Smooth muscle cell of bladder (primary cell): ENCODE measurements at places on chromosomes 6 and 20. TPM values are rescaled to one million over a fixed set of nuclear protein-coding genes. Genes with fewer than 3 reads are reported as not detected.

Gene WFDC10B
- total RNA-seq: 0.14 TPM in 1 of 2 replicates, not detected in the other

Gene HLA-DMA
- total RNA-seq: 1.8 and 2.1 TPM in 2 replicates

Gene FAM217A
- not detected in 2 replicates for total RNA-seq

Gene PRRT1
- total RNA-seq: 0.14 and 0.18 TPM in 2 replicates

Gene FAM209B
- total RNA-seq: not detected in 2 replicates

Gene PDE7B
- 58.1 and 73.0 TPM in 2 replicates for total RNA-seq

Gene SPINT4
- not detected in 2 replicates for total RNA-seq

Gene ID1
- 141 and 149 TPM in 2 replicates for total RNA-seq

Gene IRF4
- total RNA-seq: 0.14 and 0.65 TPM in 2 replicates

Gene LAMA2
- 262 and 289 TPM in 2 replicates for total RNA-seq

Gene TFAP2C
- total RNA-seq: under 0.01 TPM in 1 of 2 replicates, not detected in the other

Gene PNPLA1
- under 0.01 TPM in 1 of 2 replicates, not detected in the other for total RNA-seq

Gene SLC35F1
- total RNA-seq: under 0.01 TPM in 1 of 2 replicates, not detected in the other

Gene SLC22A3
- 0.43 and 3.0 TPM in 2 replicates for total RNA-seq

Gene SLC17A9
- 9.4 TPM in 2 replicates for total RNA-seq

Gene ZSCAN16
- 1.8 and 2.8 TPM in 2 replicates for total RNA-seq

Gene POU5F1
- 0.09 and 0.14 TPM in 2 replicates for total RNA-seq

Gene TRIM40
- not detected in 2 replicates for total RNA-seq

Gene GPX5
- total RNA-seq: not detected in 2 replicates

Gene PTPRK
- 59.3 and 85.9 TPM in 2 replicates for total RNA-seq

Gene RIPPLY2
- total RNA-seq: 0.28 TPM in 1 of 2 replicates, not detected in the other

Gene MCHR2
- not detected in 2 replicates for total RNA-seq

Gene PTCHD4
- 3.0 and 5.5 TPM in 2 replicates for total RNA-seq

Gene COL11A2
- 0.14 and 0.46 TPM in 2 replicates for total RNA-seq

Gene USP49
- total RNA-seq: 2.0 and 2.4 TPM in 2 replicates

Gene ZC2HC1B
- total RNA-seq: not detected in 2 replicates

Gene ARMH2
- not detected in 2 replicates for total RNA-seq

Gene PARD6B
- 0.37 and 1.00 TPM in 2 replicates for total RNA-seq

Gene TMEM74B
- total RNA-seq: 0.46 TPM in 1 of 2 replicates, not detected in the other

Gene GOPC
- 44.4 and 51.6 TPM in 2 replicates for total RNA-seq

Gene DBNDD2
- 0.71 and 1.1 TPM in 2 replicates for total RNA-seq

Gene SYCP2
- 0.37 and 0.57 TPM in 2 replicates for total RNA-seq

Gene RGL2
- total RNA-seq: 11.4 and 17.9 TPM in 2 replicates

Gene HLA-DRA
- total RNA-seq: 0.09 TPM in 1 of 2 replicates, not detected in the other

Gene HLA-DQA1
- not detected in 2 replicates for total RNA-seq

Gene TRIM15
- total RNA-seq: not detected in 2 replicates

Gene TCP11
- total RNA-seq: 0.14 TPM in 1 of 2 replicates, not detected in the other

Gene TNFAIP3
- total RNA-seq: 8.7 and 13.3 TPM in 2 replicates

Gene PTCRA
- total RNA-seq: not detected in 2 replicates

Gene DEFB118
- total RNA-seq: not detected in 2 replicates

Gene GNAS-AS1
- 0.71 and 1.2 TPM in 2 replicates for total RNA-seq

Gene NOTCH4
- total RNA-seq: 0.85 and 1.2 TPM in 2 replicates

Gene LY6G6C
- total RNA-seq: not detected in 2 replicates

Gene TMEM14B
- 79.8 and 88.0 TPM in 2 replicates for total RNA-seq

Gene PLCB4
- total RNA-seq: 1.9 and 2.0 TPM in 2 replicates

Gene FAM184A
- 0.43 and 0.46 TPM in 2 replicates for total RNA-seq

Gene ANKRD66
- total RNA-seq: not detected in 2 replicates

Gene IMPG1
- not detected in 2 replicates for total RNA-seq

Gene ABHD16B
- not detected in 2 replicates for total RNA-seq

Gene OR2H2
- total RNA-seq: not detected in 2 replicates

Gene CEP43
- 15.1 and 23.1 TPM in 2 replicates for total RNA-seq
